NAMALWA (cell line): ENCODE measurements at places on chromosomes 7 and 10.

GRCh38 chr10:105759669-105760068 lies 1118.6 kb downstream of the SORCS3 start:
- no peak for DNase-seq

GRCh38 chr10:5840314-5841307 lies 27.4 kb upstream of the GDI2 start:
- peak; percentile 96 for DNase-seq

DNA sequence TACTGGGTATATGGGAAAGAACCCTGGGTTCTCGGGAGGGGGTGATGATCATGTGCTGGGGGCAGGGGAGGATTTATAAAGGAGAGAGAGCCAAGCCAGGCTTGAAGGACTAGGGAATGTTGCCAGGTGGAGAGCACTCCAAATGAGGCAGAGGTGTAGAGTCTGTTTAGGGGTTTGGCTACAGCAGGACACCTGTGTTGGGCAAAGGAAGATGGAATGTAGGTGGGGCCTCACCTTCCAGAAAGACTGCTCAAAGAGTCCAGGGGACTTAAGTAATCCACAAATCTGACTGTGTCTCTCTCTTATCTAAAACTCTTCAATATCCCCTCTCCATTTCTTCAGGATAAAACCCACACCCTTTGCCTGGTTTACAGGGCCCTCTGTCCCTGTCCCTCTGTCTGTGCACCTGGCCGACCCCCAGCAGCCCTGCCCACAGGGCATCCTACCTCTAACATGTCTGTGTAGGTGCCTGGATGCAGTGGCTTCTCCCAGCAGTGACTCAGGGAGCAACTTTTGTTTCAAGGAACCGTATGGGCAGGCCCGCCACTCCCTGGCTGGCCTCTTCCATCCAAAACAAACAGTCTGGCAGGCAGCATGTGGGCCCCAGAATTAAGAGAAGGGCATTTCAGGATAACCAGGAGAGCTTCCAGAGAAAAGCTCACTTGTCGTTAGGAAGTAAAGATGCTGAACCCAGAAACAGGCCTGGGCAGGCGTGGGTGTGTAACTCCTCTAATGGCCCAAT lies 10.6 kb upstream of the PLEKHA1 start:
- DNase-seq, result no peak

DNA sequence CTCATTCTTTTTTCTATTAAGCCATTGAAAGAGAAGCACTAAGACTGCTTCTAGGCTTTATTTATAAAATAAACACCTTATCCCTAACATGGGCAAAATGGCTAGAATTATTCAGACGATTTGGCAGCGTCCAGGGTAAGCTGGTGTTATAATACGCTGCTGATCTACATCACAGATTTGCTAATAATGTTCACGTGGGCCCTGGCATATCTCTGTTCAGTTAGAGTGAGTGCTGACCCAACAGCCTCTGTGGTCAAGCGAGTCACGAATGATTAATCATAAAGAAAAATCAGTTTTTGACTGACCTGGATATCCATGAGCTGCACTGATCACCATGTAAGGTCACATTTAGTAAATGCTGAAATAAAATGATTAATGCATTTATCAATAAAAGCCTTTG lies 28.4 kb upstream of the CBLL1 start:
- no peak for DNase-seq

GRCh38 chr10:132498562-132499366 lies 38.8 kb upstream of the INPP5A start:
- DNase-seq, result no peak

- no peak for DNase-seq
Measured at GRCh38 chr7:4851459-4852422, 10.1 kb downstream of the PAPOLB start.
